ENCODE measurements at places on chromosomes 12 and 14. TPM values are rescaled to one million over a fixed set of nuclear protein-coding genes. Genes with fewer than 3 reads are reported as not detected.

DNA sequence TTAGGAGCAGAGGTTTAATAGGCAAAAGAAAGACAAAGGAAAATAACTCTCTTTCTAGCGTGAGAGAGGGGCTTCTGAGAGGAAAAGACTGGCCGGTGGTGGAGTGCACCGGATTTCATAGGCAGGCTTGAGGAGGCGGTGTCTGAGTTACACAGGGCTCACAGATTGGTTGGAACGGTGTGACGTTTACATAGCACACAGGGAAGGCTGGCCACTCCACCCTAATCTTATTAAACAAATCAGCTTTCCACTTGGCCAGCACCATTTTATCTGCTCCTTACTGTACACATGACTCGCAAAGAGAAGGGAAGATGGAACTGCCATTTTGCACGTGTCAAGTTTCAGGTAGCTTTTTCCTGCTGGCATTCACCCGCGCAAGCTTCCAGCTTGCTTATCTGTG lies 587.7 kb downstream of the RPL10L start:
- DNase-seq = no peak

GRCh38 chr12:46628176-46628575 lies 197.6 kb downstream of the SLC38A4 start:
- DNase-seq = no peak

- DNase-seq = peak; percentile 94
Observed at GRCh38 chr14:51442513-51443175, 202.6 kb downstream of the TMX1 start.

- peak; percentile 79 for DNase-seq
Observed at GRCh38 chr12:84922693-84923092, 10.1 kb upstream of the SLC6A15 start.

GRCh38 chr14:64760146-64760755 lies 56.0 kb downstream of the PLEKHG3 start:
- peak; percentile 30 for DNase-seq

- no peak for DNase-seq
Observed at GRCh38 chr12:105696-106095, 39.1 kb downstream of the IQSEC3 start.

DNA sequence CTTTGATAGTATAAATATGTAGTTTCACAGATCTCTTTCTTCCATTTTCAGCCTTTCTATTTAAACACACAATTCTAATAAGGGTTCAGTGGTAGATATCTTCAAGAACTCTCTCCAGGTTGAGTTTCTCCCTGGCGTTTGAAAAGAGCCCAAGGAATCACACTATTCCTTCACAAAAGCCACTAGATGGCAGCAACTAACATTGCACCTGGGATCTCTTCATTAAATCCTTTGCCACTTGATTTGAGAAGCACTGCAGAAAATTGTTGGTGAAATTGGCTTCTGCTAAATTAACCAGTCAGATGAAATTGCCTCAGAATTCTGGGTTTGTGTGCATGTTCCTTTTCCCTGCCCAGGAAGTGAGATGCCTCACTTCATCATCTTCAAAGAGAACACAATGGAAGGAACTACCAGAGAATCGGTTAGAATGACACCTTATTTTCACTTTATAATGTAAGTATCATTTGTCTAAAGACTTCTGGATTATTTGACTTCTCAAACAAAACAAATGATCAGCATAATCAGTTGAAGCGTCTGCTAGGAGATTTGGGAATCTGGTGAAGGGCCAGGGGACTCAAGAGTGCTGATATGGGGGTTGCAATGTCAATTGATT lies 6.8 kb downstream of the CCDC198 start:
- DNase-seq = peak; percentile 32

- DNase-seq = no peak
Observed at GRCh38 chr14:105917933-105918436, 391.6 kb downstream of the TMEM121 start.

DNA sequence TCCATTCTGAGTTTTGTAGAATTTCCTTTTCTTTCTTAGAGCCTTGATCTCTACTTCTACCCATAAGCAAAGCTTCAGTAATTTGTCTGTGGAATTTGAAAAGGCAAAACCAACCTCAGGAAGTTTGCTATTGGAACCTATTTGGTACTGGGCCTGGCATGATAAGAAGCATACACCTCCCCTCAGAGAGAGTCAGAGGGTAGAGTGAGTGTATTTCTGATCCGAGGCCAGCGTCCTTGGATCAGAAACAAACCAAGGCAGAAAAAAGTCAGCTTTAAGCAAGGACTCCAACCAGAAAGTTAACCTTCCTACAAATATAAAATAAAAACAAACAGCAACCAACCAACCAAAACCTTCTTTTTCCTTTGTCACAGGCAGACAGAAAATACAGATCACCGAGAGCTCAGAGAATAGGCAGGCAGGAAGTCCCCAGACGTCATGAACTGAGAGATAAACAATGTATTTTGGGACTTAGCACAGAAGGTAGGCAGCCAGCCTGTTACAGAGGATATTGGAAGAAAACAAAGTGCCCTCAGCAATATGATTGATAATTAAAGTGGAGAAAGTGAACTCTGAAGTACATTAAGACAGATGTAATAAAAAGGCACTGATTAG lies 141.5 kb downstream of the NEDD1 start:
- DNase-seq = no peak

GRCh38 chr14:105322791-105323556 lies 8.4 kb downstream of the PACS2 start:
- DNase-seq = no peak

The C2CD5 gene
- 8.7 TPM for polyA plus RNA-seq

The PTCSC3 gene
- not detected for polyA plus RNA-seq

The NR4A1 gene
- 0.44 TPM for polyA plus RNA-seq

The NTF3 gene
- not detected for polyA plus RNA-seq

The KLRC2 gene
- polyA plus RNA-seq = 0.07 TPM

The FAM222A gene
- 0.71 TPM for polyA plus RNA-seq

The PPP2R5E gene
- polyA plus RNA-seq = 18.3 TPM

The DDN gene
- 0.09 TPM for polyA plus RNA-seq

The SSTR1 gene
- polyA plus RNA-seq = not detected

The PDE3A gene
- not detected for polyA plus RNA-seq

All from mammary epithelial cell (primary cell).